ENCODE measurements at places on chromosomes 7 and 10.

DNA sequence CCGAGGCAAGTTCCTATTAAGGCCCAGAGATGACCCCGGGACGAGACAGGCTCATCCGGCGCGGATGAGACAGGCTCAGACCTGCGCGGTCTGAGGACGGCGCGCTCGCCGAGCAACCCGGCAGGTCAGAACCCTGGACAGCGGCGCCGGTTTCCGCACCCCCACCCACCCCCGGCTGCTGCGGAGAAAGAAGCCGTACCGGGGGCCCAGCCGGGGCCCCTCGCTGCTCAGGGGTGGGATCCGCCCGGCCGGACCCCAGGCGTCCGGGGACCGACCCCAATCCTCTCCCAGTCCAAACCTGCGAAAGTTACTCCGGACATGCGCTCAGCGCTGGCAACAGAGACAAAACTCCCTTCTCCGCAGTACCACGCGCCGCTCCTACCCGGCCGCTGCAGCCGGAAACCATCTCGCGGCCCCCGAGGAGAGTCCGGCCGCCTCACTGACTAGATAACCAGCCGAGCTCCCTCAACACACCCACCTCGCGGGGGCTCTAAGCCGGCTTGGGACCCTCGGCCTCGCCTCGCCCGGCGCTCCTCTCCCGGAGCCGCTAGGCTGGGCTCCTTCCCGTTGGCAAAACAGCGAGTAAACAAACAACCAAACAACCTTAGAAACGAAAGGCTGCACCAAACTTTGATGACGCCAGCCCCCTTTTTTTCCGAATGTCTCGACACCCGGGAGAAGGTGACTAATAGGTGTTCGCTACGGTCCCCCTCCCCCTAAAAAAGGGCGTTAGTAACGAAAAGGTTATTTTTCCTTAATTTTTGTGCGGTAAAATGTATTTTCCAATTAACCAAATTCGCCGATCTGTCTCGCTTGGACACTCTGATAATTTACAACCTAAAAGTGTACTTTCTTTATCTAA, 2.3 kb upstream of the DRGX start:
- DNase-seq = peak; percentile 36

GRCh38 chr10:11553773-11554381, 57.6 kb downstream of the USP6NL start:
- DNase-seq = no peak

GRCh38 chr10:124223711-124224085, 130.3 kb upstream of the CHST15 start:
- DNase-seq = no peak

GRCh38 chr10:17872191-17873091, 63.3 kb downstream of the MRC1 start:
- DNase-seq = no peak

DNA sequence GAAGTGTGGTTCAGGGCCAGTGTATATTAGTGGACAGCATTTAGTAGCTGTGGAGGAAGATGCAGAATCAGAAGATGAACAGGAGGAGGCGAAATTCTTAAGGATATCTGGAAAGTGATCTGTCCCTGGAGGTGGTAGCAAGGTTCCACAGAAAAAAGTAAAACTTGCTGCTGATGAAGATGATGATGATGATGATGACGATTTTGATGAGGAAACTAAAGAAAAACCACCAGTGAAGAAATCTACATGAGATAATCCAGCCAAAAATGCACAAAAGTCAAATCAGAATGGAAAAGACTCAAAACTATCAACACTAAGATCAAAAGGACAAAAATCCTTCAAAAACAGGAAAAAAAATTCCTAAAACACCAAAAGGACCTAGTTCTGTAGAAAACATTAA, 26.3 kb downstream of the TM9SF3 start:
- DNase-seq = no peak

- DNase-seq = no peak
Measured at GRCh38 chr10:96910488-96911395, 78.6 kb downstream of the LCOR start.

- DNase-seq = no peak
Measured at GRCh38 chr10:26557641-26558014, 119.5 kb downstream of the APBB1IP start.

- DNase-seq = no peak
Measured at GRCh38 chr7:122983261-122983660, 12.2 kb downstream of the TAS2R16 start.

GRCh38 chr7:92115821-92116220, 18.5 kb downstream of the CYP51A1 start:
- no peak for DNase-seq

GRCh38 chr10:80136134-80136571, 3.6 kb downstream of the PLAC9 start:
- DNase-seq = no peak

- no peak for DNase-seq
Measured at GRCh38 chr7:109158246-109158645, 588.6 kb downstream of the DNAJB9 start.

- no peak for DNase-seq
Measured at GRCh38 chr10:12412666-12413368, 63.5 kb downstream of the CAMK1D start.

DNA sequence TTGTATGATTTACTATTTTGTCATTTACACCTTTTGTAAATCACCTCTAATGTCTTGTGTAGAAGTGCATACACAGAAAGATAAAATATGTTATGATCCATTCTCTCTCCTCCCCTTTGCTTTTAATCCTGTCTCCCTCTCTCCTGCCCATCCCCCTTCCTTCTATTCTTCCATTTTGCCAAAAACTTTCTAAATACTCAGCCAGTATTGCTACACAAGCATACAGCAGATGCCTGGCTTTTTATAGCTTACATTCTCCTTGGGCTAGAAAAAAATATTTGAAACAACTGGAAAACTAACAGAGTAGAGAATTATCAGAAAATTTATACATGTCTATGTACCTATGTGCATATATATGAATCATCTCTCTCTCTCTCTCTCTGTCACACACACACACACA, 308.7 kb upstream of the BMPER start:
- no peak for DNase-seq
